ENCODE measurements at places on chromosomes 13 and 19. TPM values are rescaled to one million over a fixed set of nuclear protein-coding genes. Genes with fewer than 3 reads are reported as not detected.

- peak within 1 kb of the TSS; percentile 36 for H3K4me3 ChIP-seq
- H3K27me3 ChIP-seq = peaks cover 55% of the 10 kb centered on the region
- DNase-seq = peak; percentile 38
- H3K4me1 ChIP-seq = peaks cover 2% of the 10 kb centered on the region
- no peak within 1 kb of the TSS for H3K27ac ChIP-seq
- H3K36me3 ChIP-seq = no peaks in the 10 kb centered on the region
Measured at GRCh38 chr13:28100150-28101121, at the start of gene FLT3. FLT3 (minus strand) TSS chr13:28100576; CDS start chr13:28100510, 66 bp downstream.

DNA sequence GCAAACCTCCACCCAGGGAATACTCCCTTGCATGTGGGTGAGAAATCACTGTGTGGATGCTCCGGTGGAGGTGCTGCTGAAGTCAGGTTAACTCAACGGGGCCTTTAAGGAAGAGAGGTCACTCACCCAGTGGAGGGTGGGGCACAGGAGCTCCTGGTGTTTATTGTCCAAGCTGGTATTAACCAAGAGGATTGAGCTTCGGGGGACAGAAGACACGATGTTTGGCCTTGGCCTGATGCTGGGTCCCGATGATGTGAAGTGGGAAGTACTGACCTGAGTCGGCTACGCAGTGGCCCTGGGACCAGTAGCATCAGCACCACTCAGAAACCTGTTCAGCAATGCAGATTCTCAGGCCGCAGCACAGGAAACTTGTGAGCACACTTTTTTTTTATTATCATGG is 85.7 kb upstream of the WASF3 start:
- no peak for DNase-seq
- no peak overlapping the region for H3K4me3 ChIP-seq
- H3K36me3 ChIP-seq = no peaks in the 10 kb centered on the region
- H3K4me1 ChIP-seq = peaks cover 10% of the 10 kb centered on the region
- H3K27ac ChIP-seq = no peak overlapping the region

- no peaks in the 10 kb centered on the region for H3K27me3 ChIP-seq
- peak overlapping the region; percentile 72 for H3K4me3 ChIP-seq
- H3K4me1 ChIP-seq = peaks cover 16% of the 10 kb centered on the region
- peak; percentile 89 for DNase-seq
Measured at GRCh38 chr19:8390617-8390981, 439 bp downstream of the RAB11B start.

- no peaks in the 10 kb centered on the region for H3K27me3 ChIP-seq
- no peak overlapping the region for H3K4me3 ChIP-seq
- H3K27ac ChIP-seq = peak overlapping the region; percentile 96
- peaks cover 63% of the 10 kb centered on the region for H3K4me1 ChIP-seq
- DNase-seq = peak; percentile 51
Measured at GRCh38 chr19:38665950-38666662, 18.7 kb downstream of the ACTN4 start.

- peak; percentile 16 for DNase-seq
- no peaks in the 10 kb centered on the region for H3K27me3 ChIP-seq
- no peak overlapping the region for H3K4me3 ChIP-seq
- no peak overlapping the region for H3K27ac ChIP-seq
- H3K4me1 ChIP-seq = no peaks in the 10 kb centered on the region
Measured at GRCh38 chr13:84574851-84575250, 692.6 kb upstream of the SLITRK1 start.

- no peak overlapping the region for H3K4me3 ChIP-seq
- H3K36me3 ChIP-seq = no peaks in the 10 kb centered on the region
- no peaks in the 10 kb centered on the region for H3K4me1 ChIP-seq
- H3K27ac ChIP-seq = no peak overlapping the region
Measured at GRCh38 chr13:94776956-94777355, 64.6 kb upstream of the SOX21 start.

DNA sequence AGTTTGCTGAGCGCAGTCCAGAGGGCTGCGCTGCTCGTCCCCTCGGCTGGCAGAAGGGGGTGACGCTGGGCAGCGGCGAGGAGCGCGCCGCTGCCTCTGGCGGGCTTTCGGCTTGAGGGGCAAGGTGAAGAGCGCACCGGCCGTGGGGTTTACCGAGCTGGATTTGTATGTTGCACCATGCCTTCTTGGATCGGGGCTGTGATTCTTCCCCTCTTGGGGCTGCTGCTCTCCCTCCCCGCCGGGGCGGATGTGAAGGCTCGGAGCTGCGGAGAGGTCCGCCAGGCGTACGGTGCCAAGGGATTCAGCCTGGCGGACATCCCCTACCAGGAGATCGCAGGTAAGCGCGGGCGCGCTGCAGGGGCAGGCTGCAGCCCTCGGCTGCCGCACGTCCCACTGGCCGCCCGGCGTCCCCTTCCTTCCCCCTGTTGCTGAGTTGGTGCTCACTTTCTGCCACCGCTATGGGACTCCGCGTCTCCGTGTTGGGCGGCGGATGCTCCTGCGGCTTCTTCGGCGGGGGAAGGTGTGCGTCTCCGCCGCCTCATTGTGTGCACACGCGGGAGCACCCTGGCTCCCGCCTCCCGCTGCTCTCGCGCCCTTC is 772 bp downstream of the GPC6 start:
- peak overlapping the region; percentile 75 for H3K27ac ChIP-seq
- H3K27me3 ChIP-seq = no peaks in the 10 kb centered on the region
- peak overlapping the region; percentile 50 for H3K4me3 ChIP-seq
- H3K36me3 ChIP-seq = no peaks in the 10 kb centered on the region
- 0 out of 2 replicates have a peak, but pooled peaks cover 2% of the 10 kb centered on the region for H3K4me1 ChIP-seq
- peak; percentile 52 for DNase-seq

GRCh38 chr19:17579661-17580244 is 24.3 kb downstream of the COLGALT1 start:
- H3K27me3 ChIP-seq = no peaks in the 10 kb centered on the region
- H3K36me3 ChIP-seq = peaks cover 51% of the 10 kb centered on the region
- peak; percentile 26 for DNase-seq
- H3K4me1 ChIP-seq = no peaks in the 10 kb centered on the region

DNA sequence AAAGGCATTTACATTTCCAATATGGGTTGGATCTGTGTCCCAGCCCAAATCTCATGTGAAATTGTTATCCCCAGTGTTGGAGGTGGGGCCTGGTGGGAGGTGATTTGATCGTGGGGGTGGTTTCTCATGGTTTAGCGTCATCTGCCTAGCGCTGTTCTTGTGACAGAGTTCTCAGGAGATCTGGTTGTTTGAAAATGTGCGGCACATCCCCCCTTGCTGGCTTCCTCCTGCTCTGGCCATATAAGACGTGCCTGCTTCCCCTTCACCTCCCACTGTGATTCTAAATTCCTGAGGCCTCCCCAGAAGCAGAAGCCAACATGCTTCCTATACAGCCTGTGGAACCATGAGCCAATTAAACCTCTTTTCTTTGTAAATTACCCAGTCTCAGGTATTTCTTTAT is 126.2 kb upstream of the FNDC3A start:
- no peaks in the 10 kb centered on the region for H3K36me3 ChIP-seq
- DNase-seq = no peak
- no peak overlapping the region for H3K4me3 ChIP-seq
- H3K4me1 ChIP-seq = peaks cover 2% of the 10 kb centered on the region

- H3K4me3 ChIP-seq = no peak overlapping the region
- H3K4me1 ChIP-seq = no peaks in the 10 kb centered on the region
- peak; percentile 38 for DNase-seq
- no peaks in the 10 kb centered on the region for H3K36me3 ChIP-seq
- no peak overlapping the region for H3K27ac ChIP-seq
Measured at GRCh38 chr19:39941615-39942365, 7.4 kb upstream of the FCGBP start.

DNA sequence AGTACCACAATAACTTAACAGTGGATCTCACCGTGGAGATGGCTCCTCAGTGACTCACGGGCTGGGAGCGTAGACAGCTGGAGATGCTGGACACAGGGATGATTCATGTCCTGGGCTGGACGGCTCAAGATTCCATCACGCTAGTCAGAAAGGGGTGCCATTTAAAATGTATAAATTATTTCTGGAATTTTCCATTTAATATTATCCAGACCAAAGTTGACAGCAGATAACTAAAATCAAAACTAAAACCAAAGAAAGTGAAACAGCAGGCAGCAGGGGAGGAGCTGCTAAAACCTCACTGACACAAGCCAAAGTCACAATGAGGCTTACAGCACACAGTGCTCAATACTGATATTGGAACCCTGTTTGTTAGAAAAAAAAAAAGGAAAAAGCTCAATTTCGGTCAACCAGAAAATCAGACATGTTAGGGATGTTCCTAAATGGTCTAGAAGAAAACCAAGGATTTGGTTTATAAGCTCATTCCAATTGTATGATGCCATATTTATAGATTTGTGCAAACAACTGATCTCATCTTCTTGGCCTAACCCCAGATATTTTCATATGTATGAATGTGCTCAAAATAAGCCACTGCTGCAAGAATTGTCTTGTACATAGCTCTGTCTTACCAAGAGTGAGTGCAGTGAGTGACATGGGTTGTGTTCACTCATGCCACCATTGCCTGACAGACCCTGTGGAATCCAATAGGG is 111.8 kb downstream of the SACS start:
- H3K36me3 ChIP-seq = no peaks in the 10 kb centered on the region
- peak overlapping the region; percentile 32 for H3K4me3 ChIP-seq
- H3K27me3 ChIP-seq = no peaks in the 10 kb centered on the region
- H3K27ac ChIP-seq = peak overlapping the region; percentile 97
- peak; percentile 94 for DNase-seq

DNA sequence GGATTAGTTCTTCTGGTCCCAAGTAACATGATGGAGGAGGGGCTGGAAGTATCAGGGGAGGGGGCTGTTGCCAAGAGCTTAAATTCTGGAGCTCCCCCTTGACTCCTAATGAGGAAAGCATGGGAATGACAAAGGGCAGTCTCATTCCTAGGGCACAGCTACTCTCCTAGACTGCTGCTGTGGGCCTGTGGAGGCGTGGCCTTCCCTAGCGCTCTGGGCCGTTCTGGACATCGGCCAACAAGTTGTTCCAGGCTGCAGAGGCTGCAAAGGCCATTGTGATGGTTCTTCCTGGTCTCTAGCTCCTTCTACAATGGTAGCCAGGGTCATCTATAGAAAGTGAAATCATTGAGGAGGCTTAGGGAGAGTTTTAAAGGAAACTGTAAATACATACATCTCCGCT is 916.6 kb downstream of the DIAPH3 start:
- H3K27me3 ChIP-seq = no peaks in the 10 kb centered on the region
- H3K4me1 ChIP-seq = no peaks in the 10 kb centered on the region
- H3K4me3 ChIP-seq = no peak overlapping the region
- H3K36me3 ChIP-seq = no peaks in the 10 kb centered on the region

GRCh38 chr13:33383724-33384577 is 98.4 kb upstream of the STARD13 start:
- H3K4me1 ChIP-seq = no peaks in the 10 kb centered on the region
- no peaks in the 10 kb centered on the region for H3K36me3 ChIP-seq
- H3K27ac ChIP-seq = no peak overlapping the region
- H3K4me3 ChIP-seq = no peak overlapping the region

- H3K4me1 ChIP-seq = no peaks in the 10 kb centered on the region
- DNase-seq = peak; percentile 27
- no peaks in the 10 kb centered on the region for H3K36me3 ChIP-seq
Measured at GRCh38 chr19:8654591-8655339, 24.3 kb downstream of the NFILZ start.

DNA sequence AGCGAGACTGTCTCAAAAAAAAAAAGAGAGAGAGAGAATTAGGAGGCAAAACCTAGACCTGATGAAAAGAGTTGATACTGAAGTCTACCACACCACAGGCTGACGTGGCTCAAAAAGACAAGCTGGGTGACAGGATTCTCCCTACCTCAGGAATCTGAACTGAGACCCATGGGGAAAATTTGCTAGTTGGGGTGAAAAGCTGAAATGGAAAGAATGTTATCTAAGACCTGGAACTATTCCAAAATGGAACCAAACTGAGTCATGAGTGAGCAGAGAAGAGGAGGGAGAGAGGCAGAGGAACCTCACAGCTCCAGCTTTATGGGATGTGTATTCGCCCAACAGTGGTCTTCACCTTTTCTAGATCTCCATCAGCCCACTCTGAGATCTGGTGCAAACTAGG is 11.7 kb downstream of the SMG9 start:
- H3K4me3 ChIP-seq = no peak overlapping the region
- 0 out of 2 replicates have a peak, but pooled peaks cover 1% of the 10 kb centered on the region for H3K4me1 ChIP-seq
- DNase-seq = peak; percentile 57
- no peaks in the 10 kb centered on the region for H3K27me3 ChIP-seq
- H3K36me3 ChIP-seq = peaks cover 57% of the 10 kb centered on the region

DNA sequence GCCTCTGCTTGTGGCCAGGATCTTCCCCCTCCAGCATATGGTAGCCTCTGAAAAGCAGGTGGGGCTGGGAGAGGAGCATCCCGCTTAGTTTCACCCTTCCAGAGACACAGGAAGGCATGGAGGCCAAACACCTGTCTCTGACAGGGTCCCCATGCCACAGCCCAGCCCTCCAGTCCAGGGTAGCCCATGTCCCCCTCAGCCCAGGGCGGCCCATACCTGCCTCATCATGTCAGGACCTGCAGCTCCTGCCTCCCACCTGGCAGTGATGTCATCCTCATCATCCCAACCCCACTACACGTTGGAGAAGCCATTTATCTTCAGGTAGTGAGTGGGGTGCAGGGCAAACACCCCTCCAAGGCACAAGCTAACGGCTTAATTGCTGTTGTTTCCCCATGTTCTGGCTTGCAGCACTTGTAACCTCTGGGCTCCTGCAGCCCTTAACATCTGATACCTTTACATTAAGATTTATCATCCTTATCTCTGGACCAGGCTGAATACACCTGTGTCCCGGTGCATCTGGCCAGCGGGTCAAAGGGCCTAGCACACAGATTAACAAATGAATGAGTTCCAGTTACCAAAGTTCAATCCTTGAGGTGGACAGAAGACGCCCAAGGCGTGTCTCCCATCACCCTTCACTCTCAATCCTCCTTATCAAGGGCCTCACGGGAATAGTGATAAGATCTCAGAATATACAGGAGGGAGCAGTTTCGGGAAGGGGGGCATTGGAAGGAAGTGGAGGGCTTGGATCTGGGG is 22.2 kb downstream of the ZNF175 start:
- no peaks in the 10 kb centered on the region for H3K27me3 ChIP-seq
- no peaks in the 10 kb centered on the region for H3K36me3 ChIP-seq
- DNase-seq = no peak
- H3K4me1 ChIP-seq = peaks cover 3% of the 10 kb centered on the region

LCP1 gene
- total RNA-seq = not detected

ZNF91 gene
- 17.0 TPM for total RNA-seq

OVOL3 gene
- total RNA-seq = not detected

PSG1 gene
- total RNA-seq = 1.1 TPM

SLC17A7 gene
- total RNA-seq = not detected

KIR3DL1 gene
- total RNA-seq = not detected

ZBTB32 gene
- not detected for total RNA-seq

FAM216B gene
- total RNA-seq = not detected

ANGPTL8 gene
- not detected for total RNA-seq

C19orf81 gene
- total RNA-seq = not detected

NKPD1 gene
- total RNA-seq = under 0.01 TPM

SERP2 gene
- total RNA-seq = 0.54 TPM

Measured in IMR-90 (cell line).